ENCODE measurements at places on chromosomes 2 and 18.

GRCh38 chr2:239546541-239546940 is 145.7 kb upstream of the HDAC4 start:
- H3K27ac ChIP-seq: no peak overlapping the region
- H3K36me3 ChIP-seq: no peaks in the 10 kb centered on the region
- H3K4me3 ChIP-seq: no peak overlapping the region
- DNase-seq: peak; percentile 28
- no peaks in the 10 kb centered on the region for H3K27me3 ChIP-seq

DNA sequence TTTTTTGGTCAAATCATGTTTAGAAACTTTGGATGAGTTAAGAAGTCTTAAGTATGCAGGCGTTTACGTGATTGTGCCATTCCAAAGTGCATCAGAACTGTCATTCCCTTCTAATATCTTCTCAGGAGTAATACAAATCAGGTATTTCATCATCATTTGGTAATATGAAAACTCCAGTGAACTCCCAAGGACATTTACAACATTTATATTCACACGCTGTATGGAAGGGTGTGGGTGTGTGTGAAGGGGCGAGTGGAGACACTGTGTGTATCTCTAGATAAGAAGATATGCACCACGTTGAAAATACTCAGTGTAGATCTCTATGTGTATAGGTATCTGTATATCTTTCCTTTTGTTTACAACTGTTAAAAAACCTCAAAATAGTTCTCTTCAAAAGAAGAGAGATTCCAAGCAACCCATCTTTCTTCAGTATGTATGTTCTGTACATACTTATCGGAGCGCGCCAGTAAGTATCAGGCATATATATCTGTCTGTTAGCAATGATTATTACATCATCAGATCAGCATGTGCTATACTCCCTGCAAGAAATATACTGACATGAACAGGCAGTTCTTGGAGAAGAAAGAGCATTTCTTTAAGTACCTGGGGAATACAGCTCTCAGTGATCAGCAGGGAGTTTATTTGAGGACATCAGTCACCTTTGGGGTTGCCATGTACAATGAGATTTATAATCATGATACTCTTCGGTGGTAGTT is 29.3 kb downstream of the COX7A2L start:
- H3K4me3 ChIP-seq: no peak overlapping the region
- H3K4me1 ChIP-seq: peaks cover 2% of the 10 kb centered on the region
- DNase-seq: no peak
- H3K36me3 ChIP-seq: peaks cover 45% of the 10 kb centered on the region
- no peaks in the 10 kb centered on the region for H3K27me3 ChIP-seq

DNA sequence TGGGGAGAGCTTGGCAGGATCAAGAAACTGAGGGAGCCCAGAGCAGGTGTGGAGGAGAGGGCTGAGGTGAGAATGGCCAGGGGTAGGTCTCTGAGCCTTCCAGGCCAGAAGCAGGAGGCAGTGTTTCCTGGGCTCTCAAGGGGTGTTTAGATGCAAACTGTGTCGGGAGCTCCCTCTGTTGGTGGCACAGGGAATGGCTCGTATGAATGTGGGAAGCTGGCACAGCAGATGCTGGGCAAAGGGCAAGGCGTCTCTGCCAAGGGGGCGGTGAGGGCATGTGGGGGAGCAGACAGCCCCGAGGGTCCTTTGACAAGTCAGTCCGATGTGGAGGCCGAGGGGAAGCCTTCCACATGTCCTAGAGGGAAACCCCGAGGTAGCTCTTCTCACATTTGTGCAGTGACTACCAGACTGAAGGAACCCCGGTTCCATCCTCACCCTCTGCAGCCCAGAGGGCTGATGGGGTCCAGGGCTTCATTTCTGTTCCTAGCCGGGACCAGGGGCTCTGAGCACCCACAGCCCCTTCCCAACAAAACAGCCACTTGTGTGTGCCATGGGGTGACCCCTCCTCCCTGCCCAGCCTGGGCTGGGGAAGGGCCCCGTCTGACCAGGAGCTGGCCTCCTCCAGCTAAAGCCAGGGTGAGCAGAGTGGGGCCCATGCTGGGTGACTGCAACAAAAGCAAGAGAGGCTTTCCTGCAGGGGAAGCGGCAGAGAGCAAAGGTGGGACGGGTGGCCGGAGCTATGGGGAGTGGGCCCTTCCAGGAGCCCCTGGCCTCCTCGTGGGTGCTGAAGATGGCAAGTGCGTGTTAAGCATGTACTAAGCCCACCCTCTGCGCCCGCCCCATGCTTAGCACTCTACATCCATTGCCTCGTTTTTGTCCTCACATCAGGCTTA is 103.4 kb downstream of the SEPTIN10 start:
- peaks cover 3% of the 10 kb centered on the region for H3K4me1 ChIP-seq
- no peak for DNase-seq
- H3K4me3 ChIP-seq: no peak overlapping the region
- H3K36me3 ChIP-seq: no peaks in the 10 kb centered on the region

DNA sequence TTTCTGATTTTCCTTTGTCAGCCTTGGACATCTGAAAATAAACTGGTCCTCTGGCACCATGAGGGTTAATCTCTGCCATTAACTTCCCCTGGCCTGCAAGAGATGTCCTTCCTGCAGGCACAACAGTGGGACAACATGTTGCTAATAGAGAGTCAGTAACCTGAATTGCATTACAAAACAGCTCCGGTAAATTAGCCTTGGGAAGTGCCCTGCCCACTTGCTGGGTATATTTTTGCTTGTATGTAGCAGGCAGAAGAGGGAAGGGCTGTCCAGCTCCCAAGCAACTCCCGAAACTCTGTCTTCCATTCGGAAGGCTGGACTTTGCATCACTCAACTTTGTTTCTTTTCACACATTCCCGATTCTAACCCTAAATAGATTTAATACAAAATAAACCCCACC is 104.4 kb upstream of the ATP8B1 start:
- no peak overlapping the region for H3K4me3 ChIP-seq
- H3K27ac ChIP-seq: no peak overlapping the region
- no peaks in the 10 kb centered on the region for H3K36me3 ChIP-seq
- DNase-seq: no peak

GRCh38 chr2:230308402-230309000 is 18.5 kb upstream of the SP140L start:
- H3K27me3 ChIP-seq: no peaks in the 10 kb centered on the region
- DNase-seq: no peak
- H3K36me3 ChIP-seq: no peaks in the 10 kb centered on the region
- H3K27ac ChIP-seq: no peak overlapping the region

- H3K36me3 ChIP-seq: 0 out of 2 replicates have a peak, but pooled peaks cover 3% of the 10 kb centered on the region
- no peak overlapping the region for H3K4me3 ChIP-seq
- no peak for DNase-seq
- H3K27ac ChIP-seq: no peak overlapping the region
- no peaks in the 10 kb centered on the region for H3K4me1 ChIP-seq
Measured at GRCh38 chr2:219087361-219087760, 26.6 kb upstream of the IHH start.

- H3K27ac ChIP-seq: no peak overlapping the region
- H3K27me3 ChIP-seq: no peaks in the 10 kb centered on the region
- no peak overlapping the region for H3K4me3 ChIP-seq
- H3K4me1 ChIP-seq: no peaks in the 10 kb centered on the region
- no peaks in the 10 kb centered on the region for H3K36me3 ChIP-seq
Measured at GRCh38 chr2:42029171-42029570, 18.6 kb upstream of the PKDCC start.

- no peaks in the 10 kb centered on the region for H3K36me3 ChIP-seq
- no peak overlapping the region for H3K27ac ChIP-seq
- no peak for DNase-seq
- no peaks in the 10 kb centered on the region for H3K27me3 ChIP-seq
- no peaks in the 10 kb centered on the region for H3K4me1 ChIP-seq
- no peak overlapping the region for H3K4me3 ChIP-seq
Measured at GRCh38 chr2:23092831-23093230, 292.1 kb upstream of the KLHL29 start.

DNA sequence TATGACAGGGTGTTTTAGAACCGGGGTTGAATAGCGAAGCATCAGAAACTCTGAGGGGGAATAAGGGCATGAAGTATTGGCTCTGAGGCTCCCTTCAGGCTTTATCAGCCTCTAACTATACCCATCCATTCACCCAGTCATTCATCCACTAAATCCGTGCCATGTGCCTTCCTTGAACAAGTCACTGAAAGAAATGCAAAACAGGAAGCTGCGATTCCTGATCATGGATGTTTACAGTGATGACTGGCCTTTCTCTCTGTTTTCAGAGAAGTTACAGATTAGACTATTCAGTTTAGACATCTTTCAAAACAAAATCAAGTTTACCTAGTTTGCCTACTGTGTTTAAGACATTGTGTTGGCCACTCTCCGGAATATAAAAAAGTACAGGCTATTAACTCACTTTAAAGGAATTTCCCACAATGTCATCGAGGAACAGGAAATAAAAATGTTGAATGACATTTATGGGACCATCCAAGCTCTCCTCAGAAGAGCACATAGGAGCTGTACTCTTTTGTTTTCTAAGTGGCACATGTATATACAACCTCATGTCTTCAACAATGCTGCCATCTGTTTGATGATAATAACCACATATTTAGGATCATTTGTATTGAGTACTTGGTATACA is 43.8 kb upstream of the SLC14A1 start:
- H3K27ac ChIP-seq: no peak overlapping the region
- H3K4me3 ChIP-seq: no peak overlapping the region
- DNase-seq: no peak
- no peaks in the 10 kb centered on the region for H3K36me3 ChIP-seq
- H3K4me1 ChIP-seq: no peaks in the 10 kb centered on the region

- no peak overlapping the region for H3K4me3 ChIP-seq
- peaks cover 12% of the 10 kb centered on the region for H3K4me1 ChIP-seq
- no peaks in the 10 kb centered on the region for H3K36me3 ChIP-seq
- no peaks in the 10 kb centered on the region for H3K27me3 ChIP-seq
- DNase-seq: no peak
Measured at GRCh38 chr2:204015118-204015843, 78.7 kb downstream of the ICOS start.

GRCh38 chr2:85785027-85785822 is 31.4 kb downstream of the ATOH8 start:
- no peak overlapping the region for H3K27ac ChIP-seq
- H3K4me1 ChIP-seq: no peaks in the 10 kb centered on the region

- no peak for DNase-seq
- H3K27me3 ChIP-seq: no peaks in the 10 kb centered on the region
Measured at GRCh38 chr2:224094413-224094812, 55.3 kb upstream of the SERPINE2 start.

- no peak for DNase-seq
- H3K36me3 ChIP-seq: no peaks in the 10 kb centered on the region
- H3K27me3 ChIP-seq: no peaks in the 10 kb centered on the region
- no peak overlapping the region for H3K27ac ChIP-seq
- no peaks in the 10 kb centered on the region for H3K4me1 ChIP-seq
Measured at GRCh38 chr2:96523659-96524481, 12.7 kb upstream of the ARID5A start.

GRCh38 chr2:14866736-14867352 is 234.3 kb downstream of the LRATD1 start:
- no peaks in the 10 kb centered on the region for H3K27me3 ChIP-seq
- H3K36me3 ChIP-seq: no peaks in the 10 kb centered on the region
- no peaks in the 10 kb centered on the region for H3K4me1 ChIP-seq
- DNase-seq: no peak
- no peak overlapping the region for H3K4me3 ChIP-seq

- peak overlapping the region; percentile 89 for H3K4me3 ChIP-seq
- H3K4me1 ChIP-seq: peaks cover 8% of the 10 kb centered on the region
- DNase-seq: peak; percentile 55
- no peaks in the 10 kb centered on the region for H3K27me3 ChIP-seq
Measured at GRCh38 chr2:32357318-32358110, 691 bp downstream of the BIRC6 start.

- H3K4me3 ChIP-seq: no peak overlapping the region
- DNase-seq: no peak
- H3K27me3 ChIP-seq: no peaks in the 10 kb centered on the region
- no peaks in the 10 kb centered on the region for H3K4me1 ChIP-seq
- H3K27ac ChIP-seq: no peak overlapping the region
- no peaks in the 10 kb centered on the region for H3K36me3 ChIP-seq
Measured at GRCh38 chr18:66749481-66750035, 145.7 kb upstream of the CDH19 start.

DNA sequence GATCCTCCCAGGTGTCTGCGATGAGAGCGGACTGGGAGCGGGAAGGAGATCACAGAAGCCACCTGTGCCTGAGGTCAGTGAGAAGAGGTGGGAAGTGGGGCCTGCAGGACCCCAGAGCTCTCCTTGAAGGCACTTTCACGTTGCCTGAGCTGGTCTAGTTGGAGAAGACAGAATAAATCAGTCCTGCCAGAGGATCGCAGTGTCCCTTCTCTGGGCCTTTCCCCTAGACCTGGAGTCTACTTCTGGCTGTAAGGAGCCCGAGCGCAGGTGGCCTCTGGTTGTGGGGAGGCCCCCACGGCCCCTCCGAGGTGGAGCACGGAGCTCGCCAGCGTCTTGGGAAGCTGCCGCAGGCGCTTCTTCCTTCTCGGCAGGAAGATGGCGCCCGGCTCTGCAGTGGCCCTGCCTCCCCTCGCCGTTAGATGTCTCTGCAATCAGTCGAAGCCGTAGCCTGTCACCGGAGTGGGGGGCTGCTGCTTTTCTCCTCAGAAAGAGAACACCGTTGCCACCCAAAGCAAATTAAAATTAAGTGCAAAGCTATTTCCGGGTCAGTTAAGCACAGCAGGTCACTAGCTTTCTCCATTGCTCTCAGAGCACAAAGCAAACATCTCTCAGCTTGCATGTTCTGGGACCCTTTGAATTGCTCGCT is 212.0 kb upstream of the MYT1L start:
- H3K4me3 ChIP-seq: no peak overlapping the region
- no peak for DNase-seq
- no peaks in the 10 kb centered on the region for H3K36me3 ChIP-seq
- no peak overlapping the region for H3K27ac ChIP-seq
- no peaks in the 10 kb centered on the region for H3K27me3 ChIP-seq
- no peaks in the 10 kb centered on the region for H3K4me1 ChIP-seq

DNA sequence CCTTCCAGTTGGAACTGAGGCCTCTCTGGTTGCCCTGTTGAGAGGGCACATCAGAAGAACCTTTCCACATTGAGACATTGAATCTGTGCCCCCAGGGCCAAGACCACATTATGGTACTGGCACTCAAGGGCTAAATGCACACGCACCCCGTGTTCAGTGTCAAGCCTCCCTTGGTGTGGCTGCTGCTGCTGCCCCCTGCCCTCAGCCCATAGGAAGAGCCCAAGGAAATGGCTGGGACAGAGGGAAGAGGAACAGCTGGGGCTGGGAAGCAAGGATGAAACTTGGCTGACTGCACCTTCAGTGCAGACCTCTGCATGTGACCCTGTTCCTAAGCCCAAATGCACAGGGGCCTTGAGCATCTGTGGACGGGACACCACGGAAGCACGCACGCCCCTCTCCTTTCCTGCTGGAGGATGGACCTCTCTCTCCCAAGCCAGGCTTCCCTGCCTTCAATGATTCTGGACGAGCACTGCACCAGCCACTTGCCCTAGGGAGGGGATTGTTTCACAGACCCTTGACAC is 40.2 kb downstream of the NIFK start:
- H3K4me1 ChIP-seq: peaks cover 44% of the 10 kb centered on the region
- H3K27me3 ChIP-seq: no peaks in the 10 kb centered on the region
- no peaks in the 10 kb centered on the region for H3K36me3 ChIP-seq
- H3K4me3 ChIP-seq: no peak overlapping the region

GRCh38 chr2:26716769-26717168 is 24.2 kb downstream of the KCNK3 start:
- no peak overlapping the region for H3K4me3 ChIP-seq
- no peaks in the 10 kb centered on the region for H3K36me3 ChIP-seq
- peaks cover 10% of the 10 kb centered on the region for H3K4me1 ChIP-seq
- H3K27me3 ChIP-seq: no peaks in the 10 kb centered on the region
